Stimulated activated CD8-positive, alpha-beta memory T cell treated with anti-CD3 and anti-CD28 coated beads, Interleukin-7, amount 100 ng/mL, for 24 hours (primary cell): ENCODE measurements at places on chromosomes 16 and 17.

DNA sequence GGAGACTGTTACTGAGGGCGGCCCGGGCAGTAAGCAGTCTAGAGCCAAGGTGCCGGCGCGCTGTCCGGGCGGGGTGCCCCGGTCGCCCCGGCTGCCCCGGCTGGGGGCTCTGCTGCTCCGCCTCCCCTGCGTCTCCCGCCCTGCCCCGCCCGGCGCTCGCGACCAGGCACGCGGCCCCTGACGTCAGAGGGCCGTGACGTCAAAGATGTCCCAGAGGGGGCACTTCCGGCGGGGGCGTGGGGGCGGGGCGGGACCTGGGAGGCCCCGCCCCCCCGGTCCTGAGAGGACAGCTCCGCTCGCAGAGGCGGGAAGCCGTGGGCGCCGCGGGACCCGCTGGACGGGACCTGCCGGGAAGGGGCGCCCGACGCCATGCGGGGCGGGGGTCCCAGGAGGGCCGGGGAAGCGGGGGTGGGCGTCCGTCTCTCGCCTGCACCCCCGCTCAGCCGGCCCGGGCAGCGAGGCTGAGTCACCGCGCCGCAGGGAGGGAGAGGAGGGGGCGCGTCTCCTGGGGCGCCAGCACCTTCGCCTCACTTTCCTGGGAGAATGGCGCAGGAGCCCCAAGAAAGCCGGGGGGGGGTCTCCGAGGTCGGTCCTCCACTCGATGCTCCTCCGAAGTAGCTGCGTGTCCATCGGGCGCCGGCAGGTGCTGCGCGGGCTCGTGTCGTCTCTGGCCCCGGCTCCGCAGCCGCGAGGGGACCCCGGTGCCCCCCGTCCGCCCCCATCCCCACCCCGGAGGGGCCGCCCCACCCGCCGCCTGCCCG is 4.4 kb upstream of the HIC1 start:
- no peak for DNase-seq

GRCh38 chr17:40470932-40471828 is 27.9 kb downstream of the IGFBP4 start:
- DNase-seq, result no peak

DNA sequence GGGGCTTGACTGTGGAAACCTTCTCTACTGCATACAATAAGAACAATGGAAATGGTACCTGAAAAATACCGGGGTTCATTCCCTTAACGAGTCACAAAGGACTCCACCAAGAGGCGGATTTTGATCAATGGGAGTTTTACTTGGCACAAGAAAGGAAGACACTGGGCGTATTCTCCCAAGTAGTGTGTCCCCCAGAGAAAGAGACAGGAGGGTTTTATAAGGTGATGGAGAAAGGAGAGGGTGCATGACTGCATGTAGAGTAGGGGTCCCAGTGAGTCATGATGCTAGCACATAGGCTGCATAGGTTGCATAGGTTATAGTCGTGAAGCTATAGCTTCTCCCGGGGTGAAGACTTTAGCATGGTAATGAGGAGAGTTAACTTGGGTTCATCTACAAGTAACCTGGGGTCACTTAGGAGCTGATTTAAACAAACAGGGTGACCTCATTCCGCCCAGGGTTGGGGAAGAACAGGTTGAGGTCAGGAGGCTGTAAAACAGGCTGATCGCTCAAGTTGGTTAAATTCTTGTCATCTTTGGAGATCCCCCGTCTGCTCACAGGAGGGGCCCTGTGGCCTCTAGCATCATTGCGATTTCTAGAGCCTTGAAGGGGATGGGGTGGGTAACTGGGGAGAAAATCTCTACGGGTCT is 1.5 kb downstream of the MPV17L start:
- DNase-seq, result no peak

GRCh38 chr16:75385507-75386152 is 47.7 kb downstream of the CFDP1 start:
- no peak for DNase-seq

DNA sequence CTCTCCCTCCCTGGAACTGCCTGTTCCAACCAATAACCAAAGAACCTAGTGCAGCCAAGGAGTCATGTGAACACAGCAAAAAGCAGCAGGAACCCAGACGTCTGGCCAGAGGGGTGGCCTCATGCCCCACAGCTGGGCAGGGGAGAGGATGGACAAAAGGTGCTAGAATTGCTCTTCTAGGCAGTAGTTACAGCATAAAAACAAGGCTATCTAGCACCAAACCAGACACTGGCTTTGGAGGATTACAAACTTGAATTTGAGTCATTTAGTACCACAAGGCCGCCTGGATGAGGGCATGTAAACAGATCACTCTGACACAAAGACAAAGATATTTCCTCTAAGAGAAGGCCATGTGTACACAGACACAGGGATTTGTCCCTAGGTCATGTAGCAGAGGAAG is 423.3 kb upstream of the MAF start:
- no peak for DNase-seq

DNA sequence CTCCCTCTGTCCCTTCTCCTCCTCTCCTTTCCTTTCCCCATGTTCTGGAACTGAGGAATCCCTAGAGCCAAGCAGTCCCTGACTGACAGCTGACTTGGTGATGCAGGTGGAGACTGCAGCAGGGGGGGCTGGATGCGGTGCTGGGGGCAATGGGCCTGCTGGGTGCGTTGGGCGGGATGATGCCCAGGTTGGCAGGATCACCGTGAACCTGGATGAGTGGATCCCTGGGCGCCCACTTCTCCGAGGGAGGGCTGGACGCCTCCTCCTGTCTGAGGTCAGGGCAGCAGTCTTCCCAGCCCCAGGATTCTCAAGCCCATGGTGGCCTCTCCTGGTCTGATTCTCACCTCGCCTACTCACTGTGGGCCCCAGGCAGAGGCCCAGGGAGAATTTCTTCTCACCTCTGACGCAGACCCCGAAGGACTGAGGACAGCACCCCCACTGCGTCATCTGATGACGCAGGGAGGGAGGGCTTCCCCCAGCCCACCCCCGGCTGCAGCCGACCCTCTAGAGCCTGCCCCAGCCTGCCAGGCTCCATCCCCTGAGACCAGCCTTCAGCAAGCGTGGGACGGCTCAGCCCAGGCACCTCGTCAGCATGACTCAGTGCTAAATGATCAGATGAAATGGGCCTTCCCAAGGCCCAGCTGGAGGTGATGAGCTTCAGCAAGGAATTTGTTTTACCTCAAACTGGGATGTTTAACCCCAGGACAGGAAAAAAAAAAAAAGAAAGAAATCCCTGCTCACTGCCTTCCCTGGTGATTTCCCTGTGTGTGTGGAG is 188.0 kb upstream of the TNRC6C start:
- DNase-seq, result no peak

DNA sequence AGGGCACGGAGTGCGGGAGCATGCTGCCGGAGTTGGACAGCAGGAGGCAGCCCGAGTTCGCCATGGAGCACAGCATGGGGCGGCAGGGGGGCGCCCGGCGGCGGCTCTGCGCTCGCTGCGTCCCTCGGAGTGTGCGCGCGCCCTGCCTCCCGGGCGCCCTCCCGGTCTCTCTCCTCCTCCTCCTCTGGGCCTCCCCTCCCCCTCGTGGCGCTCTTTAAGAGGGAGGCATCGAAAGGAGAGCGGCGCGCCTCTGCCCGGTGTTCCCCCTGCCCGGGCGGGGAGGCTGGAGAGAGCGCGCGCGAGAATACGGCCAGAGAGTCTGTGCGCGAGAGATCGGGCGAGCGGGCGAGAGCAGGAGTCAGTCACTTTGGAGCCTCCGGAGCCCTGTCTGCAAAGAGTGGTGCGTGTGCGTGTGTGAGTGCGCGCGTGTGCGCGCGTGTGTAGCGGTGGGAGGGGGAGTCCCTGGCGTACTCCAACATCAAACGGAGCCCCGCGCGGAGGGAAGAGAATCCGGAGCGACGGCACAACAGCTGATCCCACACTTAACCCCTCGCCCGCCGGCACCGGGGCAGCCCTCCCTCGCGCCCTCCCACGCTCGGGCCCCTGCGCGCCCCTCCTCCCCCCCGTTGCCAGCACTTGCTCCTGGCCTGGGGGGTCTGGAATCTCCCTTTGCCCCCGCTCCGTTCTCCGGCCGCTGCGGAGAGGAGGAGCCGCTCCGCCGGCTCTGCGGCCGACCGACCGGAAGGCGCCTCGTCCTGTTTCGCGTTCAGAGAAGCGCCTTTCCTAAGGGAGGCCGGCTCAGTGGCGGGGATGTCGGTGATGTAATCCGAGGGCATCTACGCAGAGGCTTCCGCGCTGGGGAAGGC is 108.9 kb downstream of the ENGASE start:
- no peak for DNase-seq

DNA sequence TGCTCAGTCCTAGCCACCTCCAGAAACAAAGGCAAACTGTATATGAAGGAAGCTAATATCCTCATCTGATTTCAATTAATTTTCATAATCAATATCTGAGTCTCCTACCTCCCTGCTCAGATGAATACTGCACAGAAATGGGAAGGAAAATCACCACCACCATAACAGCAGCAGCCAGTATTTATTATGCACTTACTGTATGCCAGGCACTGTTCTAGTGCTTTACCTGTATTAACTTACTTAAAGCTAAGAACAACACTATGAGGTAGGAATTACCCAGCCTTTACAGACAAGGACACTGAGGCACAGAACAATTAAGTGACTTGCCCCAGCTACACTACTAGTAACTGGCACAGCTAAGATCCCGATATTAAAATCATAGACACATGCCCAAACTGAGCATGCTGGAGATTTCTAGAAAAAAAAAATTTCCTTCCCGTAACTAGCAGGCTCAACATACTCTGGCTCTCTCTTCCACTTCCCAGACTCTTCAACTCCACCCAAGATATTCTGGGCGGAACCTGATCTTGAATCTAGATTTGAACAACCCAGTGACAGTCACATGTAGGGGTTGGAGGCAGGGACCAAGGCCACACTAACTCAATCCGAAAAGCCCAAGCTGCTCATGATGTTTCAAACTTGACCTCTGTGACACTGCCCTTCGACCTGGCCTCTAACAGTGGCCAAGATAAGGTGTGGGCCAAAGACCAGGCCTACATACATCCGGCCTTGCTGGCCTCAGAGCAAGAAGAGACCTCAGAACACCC is 3.9 kb downstream of the TRIM25 start:
- no peak for DNase-seq

DNA sequence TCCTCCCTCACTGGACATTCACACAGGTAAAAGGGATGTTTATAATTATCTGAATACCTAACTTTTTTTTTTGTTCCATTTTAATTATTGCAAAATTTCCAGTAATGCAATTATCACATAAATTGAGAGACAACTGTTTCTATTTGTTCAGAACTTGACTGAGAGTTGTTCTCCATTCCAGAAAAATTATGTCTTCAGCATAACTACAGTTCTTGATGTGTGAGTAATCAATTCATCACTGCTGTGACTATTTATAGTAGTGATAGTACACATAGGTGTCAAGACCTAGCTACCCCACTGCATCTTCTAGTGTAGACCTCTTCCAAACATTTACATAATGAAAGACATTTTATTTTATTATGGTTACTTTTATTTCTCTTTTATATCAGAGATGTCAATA is 5.8 kb upstream of the TNRC6A start:
- DNase-seq, result no peak

GRCh38 chr16:15654591-15654990 is 4.5 kb downstream of the NDE1 start:
- DNase-seq, result no peak

DNA sequence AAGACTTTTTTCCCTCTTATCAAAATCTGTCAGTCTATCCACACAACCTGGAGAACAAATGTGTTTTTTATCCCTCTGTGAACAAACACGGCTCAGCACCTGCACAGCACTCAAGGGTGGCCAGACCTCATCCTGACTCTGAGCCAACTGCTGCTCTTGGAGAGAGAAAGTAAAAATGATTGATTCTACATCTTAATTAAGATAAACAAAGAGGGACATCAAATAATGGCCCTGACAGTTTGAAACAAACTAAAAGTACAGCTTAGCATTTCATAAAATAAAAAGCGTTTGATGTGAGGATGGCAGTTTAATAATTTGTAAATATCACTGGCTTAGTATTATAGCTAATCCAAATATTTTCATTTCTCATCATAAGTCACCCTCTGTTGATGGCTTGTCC is 106.2 kb downstream of the SNX11 start:
- DNase-seq, result no peak

DNA sequence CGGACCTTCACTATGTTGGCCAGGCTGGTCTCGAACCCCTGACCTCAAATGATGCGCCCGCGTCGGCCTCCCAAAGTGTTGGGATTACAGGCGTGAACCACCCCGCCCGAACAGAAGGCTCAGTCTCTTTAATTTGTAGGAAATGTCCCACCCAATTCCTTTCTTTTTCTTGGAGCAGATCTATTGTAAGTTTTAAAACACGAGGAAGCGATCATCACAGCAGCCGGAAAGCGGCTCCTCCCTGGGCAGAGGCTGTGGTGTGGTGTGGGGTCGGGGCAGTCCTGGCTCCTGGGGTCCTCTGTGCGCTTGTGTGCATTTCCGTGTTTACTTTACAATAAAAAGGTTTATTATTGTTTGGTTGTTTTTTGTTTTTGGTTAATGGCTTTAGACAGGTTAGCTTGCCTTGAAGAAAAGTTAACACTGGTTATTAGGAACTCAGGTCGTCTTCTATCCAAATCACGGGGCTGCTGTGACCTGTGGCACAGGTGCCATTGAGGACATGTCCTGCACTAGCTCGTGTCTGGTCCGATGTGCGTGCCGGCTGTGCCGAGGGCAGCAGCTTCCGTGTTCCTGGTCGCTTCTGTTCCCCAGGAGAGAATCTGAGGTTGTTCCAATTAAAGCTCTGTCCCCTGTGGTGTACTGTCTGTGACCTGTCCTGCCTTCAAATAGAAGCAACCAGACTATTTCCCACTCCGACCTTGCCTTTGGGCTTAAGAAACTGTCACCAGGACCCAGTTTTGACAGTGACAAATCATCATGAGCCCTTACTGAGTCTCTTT is 83.1 kb downstream of the SEC14L1 start:
- DNase-seq, result no peak

DNA sequence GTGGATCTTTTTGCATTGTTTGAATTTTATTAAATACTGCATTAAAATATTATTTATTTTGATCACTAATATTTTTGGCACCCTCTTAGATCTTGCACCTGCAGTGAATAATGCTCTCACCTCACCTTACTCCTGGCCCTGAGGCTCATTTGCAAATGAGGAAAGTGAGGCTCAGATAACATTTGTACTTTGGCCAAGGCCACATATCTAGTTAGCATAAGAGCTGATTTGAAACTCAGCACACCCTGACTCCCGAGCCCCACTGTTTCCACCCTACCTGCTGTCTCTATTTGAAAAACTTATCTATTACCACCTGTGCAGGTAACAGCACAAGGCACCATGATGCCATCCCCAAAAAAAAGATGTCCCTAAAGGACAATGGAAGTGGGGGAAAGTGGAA is 358.7 kb upstream of the MAF start:
- no peak for DNase-seq

GRCh38 chr16:58012481-58012880 is 11.3 kb downstream of the USB1 start:
- no peak for DNase-seq
